Stimulated activated CD4-positive, alpha-beta T cell treated with anti-CD3 and anti-CD28 coated beads, Interleukin-1b, Interleukin-23, amount 100 ng/mL, for 24 hours (primary cell): ENCODE measurements at places on chromosomes 7 and 10.

- no peak for DNase-seq
Measured at GRCh38 chr7:29156907-29157452, 10.6 kb upstream of the CPVL start.

GRCh38 chr7:81075150-81075549 is 156.3 kb upstream of the SEMA3C start:
- no peak for DNase-seq

- no peak for DNase-seq
Measured at GRCh38 chr10:67618116-67618515, 77.9 kb downstream of the CTNNA3 start.

DNA sequence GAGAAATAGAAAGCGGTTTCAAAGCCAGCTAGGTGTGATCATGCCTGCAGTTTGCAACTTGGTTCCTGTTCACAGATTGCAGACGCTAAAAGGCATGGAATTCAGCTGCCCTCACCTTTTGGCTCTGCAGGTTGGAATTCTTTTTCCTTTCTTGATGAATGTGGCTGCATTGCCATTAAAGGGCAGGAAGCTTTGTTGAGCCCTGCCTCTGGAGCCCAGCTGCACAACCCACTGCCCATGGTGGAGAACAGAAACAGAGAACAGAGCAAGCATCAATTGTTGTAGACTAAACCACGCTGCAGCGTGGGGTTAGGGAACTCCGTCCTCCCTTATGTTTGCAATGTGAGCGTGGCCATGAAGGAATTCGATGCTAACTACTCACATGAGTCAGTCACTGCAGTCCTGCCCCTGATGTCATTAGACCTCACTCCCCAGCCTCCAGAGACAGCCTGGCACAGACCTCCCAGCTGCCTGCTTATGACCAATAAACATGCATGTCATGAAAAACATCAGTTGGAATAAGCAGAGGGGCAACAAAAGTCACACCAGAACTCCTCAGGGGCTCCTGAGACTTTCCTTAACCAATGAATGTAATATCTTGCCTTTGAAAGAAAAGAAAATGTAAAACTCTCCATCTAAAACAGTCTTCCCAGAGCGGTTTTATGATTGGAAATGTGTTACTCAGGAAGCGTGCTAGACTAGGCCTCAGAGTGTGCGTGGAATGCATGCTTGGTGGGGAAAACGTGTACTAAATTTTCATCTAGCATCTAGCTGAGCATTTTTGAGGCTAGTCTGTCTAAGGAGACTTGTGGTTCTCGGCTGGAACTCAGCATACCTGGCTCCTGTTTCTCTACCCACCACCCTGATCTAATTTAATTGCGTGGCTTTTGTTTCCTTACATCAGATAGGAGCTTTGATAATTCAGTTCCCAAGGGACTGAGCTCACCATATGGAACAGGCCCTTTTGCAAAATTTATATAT is 232.2 kb downstream of the KIAA1217 start:
- DNase-seq = no peak

DNA sequence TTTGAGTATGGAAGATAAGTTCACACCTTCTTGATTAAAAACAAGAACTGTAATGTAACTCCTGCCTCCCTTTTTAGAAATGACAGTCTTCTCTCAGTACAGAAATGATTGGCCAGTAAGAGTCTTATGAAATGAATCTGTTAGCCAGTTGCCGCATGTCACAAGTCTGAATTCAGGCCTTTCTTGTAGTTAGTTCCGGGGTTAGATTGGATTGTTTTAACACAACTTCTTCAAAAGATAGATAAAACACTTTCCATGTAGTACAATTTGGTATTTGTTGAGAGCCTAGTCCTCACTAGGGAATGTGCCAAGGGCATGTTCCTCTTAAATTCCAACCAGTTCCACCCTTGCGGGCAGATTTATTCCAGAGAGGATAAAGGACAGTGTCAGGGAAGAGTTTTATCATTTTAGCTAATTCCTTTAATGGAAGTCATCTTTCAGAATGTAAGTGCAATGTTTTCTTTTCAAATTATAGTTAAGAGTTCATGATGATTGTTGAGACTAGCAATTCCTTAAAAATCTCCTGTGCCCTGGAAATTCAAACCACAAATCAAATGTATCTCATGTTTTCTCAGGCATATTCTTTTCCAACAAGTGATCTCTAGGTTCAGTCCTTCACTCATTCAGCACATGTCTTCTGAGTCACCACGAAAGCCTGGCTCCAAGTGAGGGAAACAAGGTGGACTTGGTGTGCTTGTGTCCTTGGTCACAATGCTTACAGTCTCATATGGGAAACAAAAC is 4.1 kb downstream of the FHIP2A start:
- DNase-seq = no peak

GRCh38 chr7:158431941-158432347 is 155.7 kb downstream of the PTPRN2 start:
- DNase-seq = no peak

DNA sequence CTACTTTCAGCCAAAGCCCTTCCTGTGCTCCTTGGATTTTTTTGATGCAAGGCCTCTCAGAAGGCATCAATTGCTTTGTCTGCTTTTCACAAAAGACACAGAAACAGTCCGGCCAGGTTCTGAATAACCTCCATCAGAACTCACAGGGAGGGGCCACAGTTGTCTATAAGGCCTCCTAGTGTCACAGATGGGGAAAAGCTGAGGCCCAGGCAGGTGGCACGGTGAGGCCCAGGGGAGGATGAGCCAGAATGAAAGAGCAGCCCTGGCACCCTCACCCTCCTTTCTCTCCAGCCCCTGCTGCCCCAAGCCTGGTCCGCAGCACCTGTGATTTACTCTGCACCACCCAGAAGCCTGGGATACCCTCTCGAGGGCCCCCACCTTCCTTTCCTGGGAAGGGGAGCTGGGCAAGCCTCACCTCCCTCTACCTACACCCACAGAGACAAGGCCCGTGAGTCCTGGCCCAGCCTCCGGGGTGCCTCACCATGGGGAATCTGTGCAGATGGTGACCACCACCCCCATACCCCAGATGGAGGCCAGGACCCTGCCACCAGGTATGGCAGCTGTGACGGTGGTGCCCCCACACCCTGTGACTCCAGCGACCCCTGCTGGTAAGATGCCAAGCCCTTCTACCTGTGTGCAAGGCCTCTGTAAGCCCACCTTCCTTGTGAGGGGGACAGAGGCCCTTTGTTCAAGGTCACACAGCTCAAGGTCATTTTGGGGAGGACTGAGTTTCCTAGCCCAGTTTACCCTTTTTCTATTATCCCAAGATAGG is 26.2 kb upstream of the ZNF467 start:
- DNase-seq = peak; percentile 38

- DNase-seq = no peak
Measured at GRCh38 chr10:17003651-17004286, 125.8 kb downstream of the CUBN start.
